Hair follicle dermal papilla cell (primary cell): ENCODE measurements at places on chromosomes 7 and 10. TPM values are rescaled to one million over a fixed set of nuclear protein-coding genes. Genes with fewer than 3 reads are reported as not detected.

The CPA4 gene
- total RNA-seq, result 6.8 and 7.0 TPM in 2 replicates

The TFR2 gene
- total RNA-seq, result 0.49 and 1.1 TPM in 2 replicates

The MYPN gene
- total RNA-seq, result 0.81 and 1.1 TPM in 2 replicates

The GPR26 gene
- total RNA-seq, result not detected in 2 replicates

The SPDYE6 gene
- not detected in 2 replicates for total RNA-seq

The AS3MT gene
- 9.9 and 14.6 TPM in 2 replicates for total RNA-seq

The GRM8 gene
- total RNA-seq, result not detected in 2 replicates

The EPDR1 gene
- 19.8 and 32.2 TPM in 2 replicates for total RNA-seq

The GSAP gene
- 1.8 and 7.5 TPM in 2 replicates for total RNA-seq

The PILRA gene
- total RNA-seq, result 0.36 TPM in 1 of 2 replicates, not detected in the other
